T1000 (cell line): ENCODE measurements at places on chromosomes 1 and 21.

- no peak for DNase-seq
Observed at GRCh38 chr21:42850866-42851391, 28.4 kb downstream of the WDR4 start.

- peak; percentile 75 for DNase-seq
Observed at GRCh38 chr1:209627732-209628196, 24.5 kb downstream of the LAMB3 start.

DNA sequence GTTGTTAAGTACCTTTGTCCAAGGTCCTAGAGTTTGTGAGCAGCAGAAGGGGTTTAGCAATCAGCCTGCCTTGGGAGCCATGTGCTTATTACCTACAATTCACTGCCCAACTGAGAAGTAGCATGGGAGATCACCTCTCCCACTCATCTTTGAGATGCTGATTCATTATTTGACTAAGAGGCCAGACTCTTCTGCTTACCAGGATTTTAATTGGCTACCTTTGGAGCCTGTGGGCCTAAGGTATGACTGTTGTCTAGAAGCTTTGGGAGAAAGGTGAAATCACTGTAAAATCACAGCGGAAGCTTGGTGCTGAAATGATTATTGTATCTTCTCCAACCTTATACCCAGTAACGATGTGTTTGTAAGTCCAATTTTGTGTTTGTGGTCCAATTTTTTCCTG is 213.4 kb downstream of the ST6GALNAC3 start:
- DNase-seq: no peak

- no peak for DNase-seq
Observed at GRCh38 chr1:17328855-17329254, 20.9 kb downstream of the PADI4 start.

- DNase-seq: no peak
Observed at GRCh38 chr1:100969327-100969726, 56.3 kb downstream of the DPH5 start.

DNA sequence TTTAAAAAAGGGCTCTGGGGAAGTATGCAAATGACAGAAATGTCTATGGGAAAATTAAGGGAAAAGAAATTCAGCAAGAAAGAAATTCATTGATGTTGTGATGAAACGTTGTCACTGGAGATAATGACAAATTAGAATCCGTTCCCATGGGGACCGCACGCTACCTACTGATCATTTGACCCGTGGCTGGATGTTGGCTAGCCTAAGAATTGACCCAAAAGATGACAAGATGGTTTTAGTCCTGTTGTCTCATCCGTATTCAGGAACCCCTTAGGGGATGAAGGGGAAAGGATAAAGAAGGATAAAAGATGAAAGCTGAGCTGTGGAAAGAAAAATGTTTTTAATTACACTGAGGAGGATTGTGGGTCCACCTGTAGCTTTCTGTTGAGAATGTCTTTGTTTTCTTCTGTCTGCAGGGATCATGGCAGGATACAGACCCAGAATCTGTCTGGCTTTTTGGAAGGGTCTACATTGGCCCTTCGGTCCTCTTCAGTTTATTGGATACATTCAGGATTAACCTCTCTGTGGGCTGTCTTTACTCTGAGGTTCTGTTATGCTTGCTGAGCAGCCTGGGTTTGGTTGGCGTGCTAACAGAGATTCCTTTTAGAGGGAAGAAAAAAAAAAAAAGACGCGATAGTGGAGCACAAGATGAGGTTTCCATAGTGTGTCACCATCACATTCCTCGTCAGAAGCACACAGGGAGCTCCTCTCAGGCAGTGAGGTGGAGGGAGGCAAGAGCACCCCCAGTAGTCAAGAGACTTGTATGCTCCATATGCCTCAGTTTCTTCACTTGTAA is 106.2 kb downstream of the CACHD1 start:
- DNase-seq: no peak

DNA sequence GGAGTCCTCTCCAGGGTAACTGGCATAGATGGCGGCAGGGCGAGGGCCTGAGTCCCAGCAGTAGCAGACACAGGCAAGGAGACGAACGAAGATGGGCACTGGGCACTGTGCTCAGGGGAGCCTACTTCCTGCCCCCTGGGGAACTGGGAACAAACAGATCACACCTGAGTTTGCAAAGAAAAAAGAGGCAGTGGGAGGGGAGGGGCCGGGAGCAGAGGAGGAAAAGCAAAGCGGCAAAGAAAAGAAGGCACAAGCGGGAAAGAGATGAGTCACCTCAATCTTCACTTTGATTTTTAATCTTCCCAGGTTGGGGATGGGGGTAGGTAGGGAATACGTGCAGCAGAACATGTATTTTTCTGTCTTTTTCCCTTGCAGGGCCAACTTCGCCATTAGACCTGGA is 44.0 kb downstream of the ZSCAN20 start:
- no peak for DNase-seq
